Spinal cord (tissue), 10 donors: ENCODE measurements at places on chromosomes 5 and 9. TPM values are rescaled to one million over a fixed set of nuclear protein-coding genes. Genes with fewer than 3 reads are reported as not detected.
A peak's percentile ranks its signal among the peaks of the same experiment; 100 is the strongest.

GRCh38 chr5:6712577-6713273 lies 507 bp upstream of the TENT4A start:
- peak; percentile 96 for DNase-seq

- no peak for DNase-seq
These were observed 5.4 kb upstream of the CCDC187 start for GRCh38 chr9:136309101-136309801.

DNA sequence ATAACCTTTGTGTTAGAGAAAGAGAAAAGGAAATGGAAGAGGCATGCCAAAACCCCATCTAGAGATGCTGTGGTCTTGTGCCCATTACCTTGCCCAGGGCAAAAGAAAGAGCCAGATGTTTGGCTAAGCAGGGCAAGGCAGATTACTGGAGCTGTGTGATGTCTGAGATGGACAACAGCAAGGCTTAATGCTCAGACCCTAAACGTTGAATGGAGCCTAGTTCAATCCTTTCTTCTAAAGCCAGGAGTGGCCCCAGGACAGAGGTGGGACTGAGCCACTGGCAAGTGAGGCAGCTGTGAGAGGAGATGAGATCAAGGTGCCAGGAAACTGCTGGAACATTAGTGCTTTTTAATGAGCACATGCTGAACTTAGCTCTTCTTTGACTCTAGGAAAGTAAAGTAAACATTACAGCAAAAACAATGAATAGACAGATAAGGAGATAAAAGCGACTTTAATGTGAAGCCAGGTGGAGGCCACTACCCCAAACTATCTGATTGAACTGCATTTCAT lies 143.0 kb upstream of the EGFLAM start:
- no peak for DNase-seq

DNA sequence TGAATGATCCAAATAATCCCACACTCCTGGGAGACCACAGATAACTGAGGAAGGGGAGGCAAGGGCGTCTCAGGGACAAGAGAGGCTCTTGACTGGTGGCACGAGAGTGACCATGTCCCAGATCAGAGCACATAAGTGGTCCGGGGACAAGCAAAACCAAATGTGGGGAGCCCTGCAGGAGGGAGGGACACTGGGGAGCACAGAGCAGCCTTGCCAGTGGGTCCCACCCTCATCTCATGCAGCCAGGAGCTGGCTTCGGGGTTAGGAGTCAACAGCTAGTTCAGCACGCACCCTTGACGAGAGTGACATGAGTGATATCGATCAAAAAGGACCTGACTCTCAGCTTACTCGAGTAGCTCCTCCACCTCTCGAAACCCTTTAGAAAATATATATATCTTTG lies 16.5 kb upstream of the UBE2QL1 start:
- no peak for DNase-seq

GRCh38 chr9:1086517-1086916 lies 36.4 kb downstream of the DMRT2 start:
- DNase-seq: no peak

- no peak for DNase-seq
These were observed 92.9 kb upstream of the PTPN3 start for GRCh38 chr9:109590966-109591365.

GRCh38 chr5:60219921-60220320 lies 326.4 kb upstream of the PDE4D start:
- DNase-seq: no peak

DNA sequence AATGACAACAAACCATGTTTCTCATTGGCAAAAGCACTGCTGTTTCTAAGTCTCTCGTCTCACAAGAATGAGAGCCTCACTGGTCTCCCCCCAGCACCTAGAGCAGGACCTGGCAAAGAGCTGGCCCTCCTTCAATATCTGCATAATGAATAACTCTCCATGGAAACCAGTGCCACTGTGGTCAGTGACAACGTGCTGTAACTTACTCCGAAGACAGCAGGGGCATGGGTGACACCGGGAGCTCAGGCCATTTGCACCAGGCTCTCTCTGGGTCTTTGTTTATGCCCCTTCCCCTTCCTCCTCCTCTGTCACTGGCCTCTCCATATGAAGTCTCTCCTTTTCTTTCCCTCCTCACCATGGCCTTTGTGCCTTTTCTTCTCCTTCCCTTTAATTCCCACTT lies 33.3 kb downstream of the TAS2R1 start:
- no peak for DNase-seq

GRCh38 chr9:127368852-127369402 lies 28.0 kb upstream of the SLC2A8 start:
- no peak for DNase-seq

DNA sequence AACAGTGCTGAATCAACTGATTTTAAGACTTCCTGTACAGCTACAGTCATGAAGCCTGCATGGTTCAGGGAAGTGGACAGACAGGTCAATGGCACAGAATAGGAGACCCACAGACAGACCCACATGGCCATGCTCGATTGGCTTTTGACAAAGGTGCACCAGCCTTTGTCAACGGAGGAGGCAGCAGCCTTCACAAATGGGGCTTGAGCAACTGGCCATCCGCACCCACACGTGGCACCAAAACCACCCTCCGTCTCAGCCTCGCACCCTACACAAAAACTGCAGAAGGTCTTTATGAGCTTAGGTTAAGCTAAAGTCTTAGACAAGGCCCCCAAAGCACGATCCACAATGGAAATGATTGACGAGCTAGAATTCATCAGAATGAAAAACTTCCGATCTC lies 59.5 kb upstream of the UBAC1 start:
- no peak for DNase-seq

GRCh38 chr9:19408316-19408692 lies 505 bp upstream of the ACER2 start:
- no peak for DNase-seq

DNA sequence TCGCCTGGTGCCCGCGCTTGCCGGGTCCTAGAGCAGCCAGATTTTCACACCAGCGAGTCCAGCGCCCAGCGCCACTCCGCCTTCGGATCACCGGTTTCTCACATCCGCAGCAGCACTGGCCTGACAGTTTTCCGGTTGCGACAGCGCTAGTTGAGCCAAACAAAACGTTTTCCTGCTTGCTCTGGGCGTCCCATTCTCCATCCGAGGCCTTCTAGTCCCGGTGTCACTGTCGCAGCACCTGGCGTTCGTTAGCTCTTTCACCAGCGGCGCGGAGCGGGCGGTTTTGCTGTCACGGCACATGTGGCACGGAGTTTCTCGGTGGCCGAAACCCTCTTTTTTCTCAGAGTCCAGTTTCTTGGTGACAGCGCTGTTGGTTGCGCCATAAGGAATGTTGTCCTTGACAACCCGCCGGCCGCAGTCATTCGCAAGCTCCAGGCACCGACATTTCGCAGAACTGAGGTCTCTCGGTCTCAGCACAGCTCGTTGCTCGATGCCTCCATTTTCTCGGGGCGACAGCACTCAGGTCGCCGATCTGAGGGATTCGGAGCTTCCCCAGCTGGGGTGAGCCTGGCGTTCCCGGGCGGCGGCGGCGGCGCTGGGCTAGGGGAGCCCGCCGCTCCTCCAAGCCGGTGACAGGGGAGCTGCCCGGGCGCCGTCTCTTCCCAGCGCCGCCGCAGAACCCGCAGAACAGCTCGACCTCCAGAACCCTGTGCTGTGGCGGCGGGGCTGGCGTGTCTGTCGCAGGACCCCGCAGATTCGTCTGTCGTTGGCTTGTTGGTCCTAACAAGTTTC lies 47.8 kb downstream of the ANXA2R start:
- DNase-seq: no peak

DNA sequence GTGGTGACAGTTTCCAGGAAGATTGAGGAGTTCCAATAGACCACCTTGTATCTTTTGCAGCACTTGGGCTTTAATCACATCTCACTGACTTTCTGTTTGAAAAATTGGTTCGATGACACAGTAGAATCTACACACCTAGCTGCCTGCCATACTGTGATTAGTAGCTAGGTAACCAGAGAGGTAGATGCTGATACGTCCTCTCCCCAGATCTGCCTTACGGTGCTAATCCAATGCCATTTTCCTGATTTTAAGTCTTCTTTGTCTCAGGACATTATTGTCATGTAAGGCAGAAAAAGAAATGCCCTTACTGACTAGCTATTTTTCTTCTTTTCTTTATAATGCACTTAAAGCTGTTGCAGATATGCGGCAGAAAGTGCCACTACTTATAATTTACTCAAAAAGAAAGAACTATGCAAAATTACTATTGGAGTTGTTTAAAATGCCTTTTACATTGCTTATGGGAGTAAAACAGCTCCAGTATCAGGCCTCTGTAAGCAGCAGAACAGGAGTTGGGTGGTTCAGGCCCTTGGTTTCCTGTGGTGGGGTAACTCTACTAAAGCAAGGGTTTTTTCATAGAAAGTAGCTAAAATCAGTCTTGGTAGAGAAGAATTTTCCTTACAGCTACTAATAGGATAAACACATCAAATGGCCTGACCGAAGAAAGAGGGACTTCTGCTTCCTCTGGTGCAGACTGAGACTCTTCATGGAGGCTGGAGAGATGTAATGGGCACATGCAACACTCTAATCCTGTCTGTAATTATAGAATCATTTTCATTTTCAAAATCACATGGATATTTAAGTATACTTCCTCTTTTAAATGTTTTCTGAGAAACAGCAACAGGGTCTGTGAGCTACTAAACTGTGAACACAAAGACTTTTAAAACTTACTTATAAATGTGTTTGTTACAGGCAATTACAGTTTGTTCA lies 177.2 kb downstream of the MAPKAP1 start:
- no peak for DNase-seq

GRCh38 chr5:166285361-166285760 lies 2006.1 kb upstream of the WWC1 start:
- DNase-seq: no peak

GRCh38 chr5:104952876-104953275 lies 1390.3 kb upstream of the NUDT12 start:
- DNase-seq: no peak

- no peak for DNase-seq
These were observed 28.3 kb downstream of the ZNF462 start for GRCh38 chr9:106891286-106891685.

GRCh38 chr9:125655691-125656410 lies 51.2 kb downstream of the MAPKAP1 start:
- DNase-seq: no peak

- DNase-seq: peak; percentile 92
These were observed 58.8 kb downstream of the MTRR start for GRCh38 chr5:7927466-7928375.

DNA sequence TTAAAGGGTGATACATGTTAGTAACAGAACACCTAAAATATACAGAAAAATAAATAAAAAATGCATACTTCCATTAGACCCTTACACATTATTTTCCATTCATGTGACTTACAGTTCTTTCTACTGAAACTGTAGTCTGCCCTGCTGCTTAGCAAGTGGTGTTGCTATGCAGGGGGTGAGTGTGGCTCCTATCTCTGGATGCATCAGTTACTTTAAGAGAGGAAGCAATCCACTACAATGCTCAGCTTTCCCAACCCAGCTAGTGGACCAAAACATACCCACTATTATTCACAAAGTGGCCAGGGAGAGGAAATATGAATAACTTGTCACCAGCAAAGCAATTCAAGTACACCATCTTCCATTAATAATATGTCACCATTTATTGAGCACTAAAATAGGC lies 121.8 kb downstream of the DOCK2 start:
- DNase-seq: no peak

DNA sequence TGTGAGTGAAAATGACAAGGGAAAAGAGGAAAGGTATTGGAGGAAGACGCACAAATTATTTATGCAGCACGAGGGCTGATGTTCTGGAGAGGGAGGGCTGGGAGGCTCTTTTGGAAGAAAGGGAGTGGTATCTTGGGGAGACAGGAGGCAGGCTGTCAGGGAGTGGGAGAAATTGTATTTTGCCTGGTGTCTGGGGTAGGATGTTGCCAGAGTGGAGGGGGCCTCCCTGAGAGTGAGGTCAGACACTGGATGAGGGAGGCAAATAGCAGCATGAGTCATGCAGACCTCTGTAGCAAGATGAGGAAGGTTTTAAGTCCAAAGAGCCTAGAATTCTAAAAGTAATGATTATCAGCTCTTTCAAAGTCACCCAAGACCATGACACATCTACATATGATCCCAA lies 158.0 kb downstream of the DMRT2 start:
- DNase-seq: no peak

DNA sequence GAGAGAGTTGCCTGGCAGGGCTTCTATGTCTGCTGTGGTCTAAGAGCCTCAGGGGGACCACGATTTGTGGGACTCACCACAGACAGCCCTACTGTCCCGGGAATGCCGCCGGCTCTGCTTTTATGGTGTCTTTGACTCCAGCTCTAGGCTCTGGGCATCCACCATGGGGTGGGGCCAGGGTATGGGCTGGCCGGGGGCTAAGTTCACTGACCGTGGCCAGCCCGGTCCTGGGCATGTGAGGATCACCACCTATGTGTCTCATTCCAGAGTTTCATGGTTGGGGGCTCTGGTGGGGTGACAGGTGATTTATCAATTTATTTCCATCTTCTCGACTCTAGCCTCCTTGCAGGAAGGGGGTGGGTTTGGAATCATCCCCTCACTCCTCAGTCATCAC lies 139.4 kb downstream of the GADD45G start:
- DNase-seq: no peak

- no peak for DNase-seq
These were observed 70.1 kb upstream of the SMIM23 start for GRCh38 chr5:171715551-171715950.

GRCh38 chr5:5146530-5147160 lies 6.5 kb downstream of the ADAMTS16 start:
- DNase-seq: no peak

DNA sequence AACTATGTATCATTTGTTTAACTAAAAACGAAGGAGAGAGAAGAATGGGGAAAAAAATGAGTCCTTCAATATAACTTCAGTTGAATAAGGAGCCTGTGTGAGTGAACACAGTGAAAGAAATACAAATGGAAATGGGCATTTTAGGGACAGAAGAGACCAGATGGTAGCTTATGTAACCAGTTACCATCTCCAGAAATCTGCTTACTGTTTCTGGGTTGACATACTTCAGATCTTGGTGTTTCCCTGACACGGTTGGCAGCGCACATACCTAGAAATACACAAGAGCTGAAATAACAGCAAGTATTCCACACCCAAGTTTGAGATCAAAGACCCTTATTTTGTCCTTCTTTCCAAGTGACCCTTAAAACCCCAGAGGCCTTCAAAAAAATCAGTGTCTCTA lies 14.9 kb upstream of the GFRA3 start:
- no peak for DNase-seq

- DNase-seq: no peak
These were observed 207.9 kb upstream of the CD180 start for GRCh38 chr5:67404256-67405100.

PIP5KL1 gene
- polyA plus RNA-seq: 16.4 TPM

SPINK6 gene
- polyA plus RNA-seq: not detected

DOCK8 gene
- 10.6 TPM for polyA plus RNA-seq

SLC36A2 gene
- not detected for polyA plus RNA-seq

PDCD1LG2 gene
- polyA plus RNA-seq: 0.32 TPM

SH3TC2 gene
- polyA plus RNA-seq: 4.0 TPM

TTC16 gene
- 0.38 TPM for polyA plus RNA-seq

PCDHA2 gene
- polyA plus RNA-seq: 5.7 TPM

FLT4 gene
- 8.3 TPM for polyA plus RNA-seq

DRD1 gene
- 4.3 TPM for polyA plus RNA-seq

CNOT6 gene
- polyA plus RNA-seq: 32.1 TPM

ANKRD31 gene
- 0.53 TPM for polyA plus RNA-seq

CD14 gene
- polyA plus RNA-seq: 7.9 TPM

FAM174A gene
- 29.8 TPM for polyA plus RNA-seq
